Epithelial cell of esophagus (primary cell): ENCODE measurements at places on chromosomes 12 and 14.

GRCh38 chr12:2998789-2999264 lies 39.6 kb downstream of the TEAD4 start:
- DNase-seq = peak; percentile 54

DNA sequence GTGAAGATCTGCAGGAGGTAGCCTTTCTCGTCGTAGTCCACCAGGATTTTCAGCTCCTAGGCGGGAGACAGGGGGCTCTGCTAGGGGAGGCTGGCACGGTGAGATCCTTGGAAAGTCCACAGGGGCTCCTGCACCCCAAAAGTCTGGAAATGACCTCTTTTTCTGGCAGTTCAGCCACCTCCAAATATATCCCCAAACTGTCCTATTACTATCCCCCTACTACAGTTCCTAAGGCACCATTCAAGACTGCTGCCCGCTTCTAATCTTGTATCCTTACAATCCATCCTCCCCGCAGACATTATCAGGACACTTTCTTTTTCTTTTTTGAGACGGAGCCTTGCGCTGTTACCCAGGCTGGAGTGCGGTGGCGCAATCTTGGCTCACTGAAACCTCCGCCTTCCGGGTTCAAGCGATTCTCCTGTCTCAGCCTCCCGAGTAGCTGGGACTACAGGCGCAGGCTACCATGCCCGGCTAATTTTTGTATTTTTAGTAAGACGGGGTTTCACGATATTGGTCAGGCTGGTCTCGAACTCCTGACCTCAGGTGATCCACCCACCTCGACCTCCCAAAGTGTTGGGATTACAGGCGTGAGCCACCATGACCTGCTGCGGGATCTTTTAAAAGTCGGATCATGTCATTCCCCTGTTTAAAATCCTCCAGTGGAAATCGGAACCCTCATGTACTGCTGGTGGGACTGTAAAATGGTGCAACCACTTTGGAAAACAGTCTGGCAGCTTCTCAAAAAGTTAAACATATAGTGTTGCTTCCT lies 18.5 kb downstream of the HPD start:
- no peak for DNase-seq

- DNase-seq = no peak
Observed at GRCh38 chr12:21604245-21605101, at the start of gene GYS2. Gene GYS2, minus strand, starts transcription at chr12:21604847. Its CDS starts 255 bp downstream, at chr12:21604592.

DNA sequence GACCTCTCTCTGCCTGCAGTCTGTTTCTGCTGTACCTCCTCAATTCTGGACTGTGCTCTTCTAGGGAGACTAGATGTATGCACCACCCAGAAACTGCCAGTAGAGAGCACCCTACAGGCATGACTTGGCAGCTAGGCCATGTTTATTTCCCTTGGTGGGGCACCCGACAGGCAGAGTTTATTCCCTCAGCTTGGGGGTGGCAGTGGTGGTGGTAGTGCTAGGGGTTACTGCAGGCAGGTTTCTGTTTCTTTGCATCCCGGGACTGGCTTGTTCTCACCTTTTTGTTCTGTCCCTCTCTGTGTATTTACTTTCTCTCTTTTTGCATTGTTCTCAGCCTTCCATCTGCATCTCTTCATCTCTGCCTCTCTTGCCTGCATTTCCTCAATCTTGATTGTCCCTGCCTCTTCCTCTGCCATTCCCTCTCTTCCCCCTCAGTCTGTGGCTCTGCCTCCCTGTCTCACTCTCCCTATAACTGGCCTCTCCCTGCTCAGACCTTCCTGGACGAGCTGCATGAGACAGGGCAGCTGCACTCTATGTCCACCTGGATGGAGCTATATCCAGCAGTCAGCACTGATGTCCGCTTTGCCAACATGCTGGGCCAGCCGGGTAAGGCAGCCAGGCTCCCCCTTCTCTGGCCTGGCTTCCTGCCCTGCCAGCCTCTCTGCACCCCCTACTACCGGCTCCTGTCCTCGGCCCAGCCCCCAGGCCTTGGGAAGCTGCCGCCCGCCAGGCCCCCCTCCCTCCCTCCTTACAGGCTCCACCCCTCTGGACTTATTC lies 13.8 kb downstream of the PRPF40B start:
- DNase-seq = peak; percentile 68

DNA sequence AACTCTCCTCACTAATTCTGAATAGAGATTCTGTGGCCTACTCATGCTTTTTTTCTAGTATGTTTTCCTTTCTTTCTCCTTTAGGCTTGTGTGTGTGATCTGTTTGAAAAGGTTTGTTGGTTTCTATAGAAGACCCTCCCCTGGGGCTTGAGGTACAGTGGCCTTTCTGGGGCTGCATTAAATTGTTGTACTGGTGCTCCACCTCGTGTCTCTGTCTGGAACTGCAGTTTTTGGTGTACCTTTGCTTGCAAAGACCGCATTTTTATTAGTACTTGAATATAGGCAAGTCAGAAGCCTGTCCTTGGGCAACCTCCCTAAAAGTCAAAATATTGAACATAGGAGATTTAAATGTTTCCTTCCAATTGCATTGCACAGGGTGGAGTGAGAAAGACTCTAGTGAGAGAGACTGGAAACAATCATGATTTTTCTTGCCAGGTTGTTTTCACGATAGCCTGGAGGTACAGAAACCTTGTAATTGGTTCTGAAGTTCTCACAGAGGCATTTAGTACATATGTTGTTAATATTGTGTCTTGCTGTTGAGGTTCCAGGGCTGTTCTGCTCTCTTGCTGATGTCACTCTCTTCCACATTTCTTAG lies 39.0 kb downstream of the SLCO1B1 start:
- peak; percentile 60 for DNase-seq

GRCh38 chr14:103527408-103528145 lies 1.4 kb upstream of the TRMT61A start:
- peak; percentile 70 for DNase-seq

GRCh38 chr14:51776102-51776894 lies 84.1 kb upstream of the GNG2 start:
- DNase-seq = peak; percentile 65

DNA sequence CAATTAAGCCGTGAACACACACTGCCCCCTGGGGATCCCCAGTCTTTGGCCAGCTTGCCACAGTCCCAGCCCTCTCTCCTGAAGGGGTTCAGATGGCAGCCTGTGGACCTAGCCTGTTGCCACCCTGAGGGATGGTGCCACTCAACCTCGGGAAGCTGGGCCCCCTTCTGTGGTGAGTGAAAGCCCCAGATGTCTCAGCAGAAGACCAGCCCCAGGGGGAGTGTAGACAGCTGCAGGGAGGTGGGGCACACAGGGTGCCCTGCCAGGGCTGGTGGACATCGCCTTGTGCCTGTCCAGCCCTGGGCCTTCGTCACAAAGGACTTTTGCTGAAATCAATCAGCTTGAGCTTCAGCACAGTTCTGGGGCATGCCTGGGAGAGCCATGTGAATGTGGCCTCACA lies 32.4 kb downstream of the C14orf132 start:
- DNase-seq = no peak

GRCh38 chr12:16600525-16600924 lies 5.4 kb downstream of the LMO3 start:
- DNase-seq = no peak

DNA sequence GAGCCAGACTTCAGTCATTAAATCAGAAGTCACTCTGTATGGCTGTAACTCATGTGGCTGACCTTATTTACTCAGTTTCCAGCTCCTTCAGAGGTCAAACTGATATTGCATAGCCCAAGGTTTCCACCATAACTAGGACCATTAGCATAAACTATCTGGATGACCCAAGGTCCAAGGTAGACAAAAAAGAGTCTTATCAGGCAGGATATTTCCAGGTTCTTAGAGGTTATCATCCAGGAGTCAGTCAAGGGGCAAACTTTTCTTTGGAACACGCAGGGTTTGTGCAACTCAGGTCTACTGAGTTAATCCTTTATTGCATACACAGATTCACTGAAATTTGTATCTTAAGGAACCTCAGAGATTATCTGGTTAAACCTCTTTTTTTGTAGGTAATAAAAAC lies 66.5 kb downstream of the AVPR1A start:
- DNase-seq = no peak

DNA sequence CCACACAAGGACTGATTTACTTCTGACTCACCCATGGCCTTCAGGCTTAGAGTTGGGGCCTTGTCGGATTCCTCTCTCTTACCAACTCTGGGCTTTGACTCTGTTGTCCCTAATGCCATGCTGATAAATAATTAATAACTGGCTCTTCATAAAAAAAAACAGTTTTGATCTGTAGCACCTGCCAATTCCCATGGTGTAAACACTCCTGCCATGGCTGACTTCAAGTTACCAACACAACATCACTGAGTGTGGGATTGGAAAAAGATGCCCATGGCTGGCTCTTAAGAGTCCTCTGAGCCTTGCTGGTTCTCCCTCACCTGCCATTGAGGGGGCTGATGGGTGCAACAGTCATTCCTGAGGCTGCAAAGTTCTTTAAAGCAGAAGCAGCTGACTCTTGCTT lies 104.8 kb downstream of the KIF26A start:
- DNase-seq = no peak

- DNase-seq = no peak
Observed at GRCh38 chr14:73714656-73715081, 485 bp upstream of the PNMA1 start.

DNA sequence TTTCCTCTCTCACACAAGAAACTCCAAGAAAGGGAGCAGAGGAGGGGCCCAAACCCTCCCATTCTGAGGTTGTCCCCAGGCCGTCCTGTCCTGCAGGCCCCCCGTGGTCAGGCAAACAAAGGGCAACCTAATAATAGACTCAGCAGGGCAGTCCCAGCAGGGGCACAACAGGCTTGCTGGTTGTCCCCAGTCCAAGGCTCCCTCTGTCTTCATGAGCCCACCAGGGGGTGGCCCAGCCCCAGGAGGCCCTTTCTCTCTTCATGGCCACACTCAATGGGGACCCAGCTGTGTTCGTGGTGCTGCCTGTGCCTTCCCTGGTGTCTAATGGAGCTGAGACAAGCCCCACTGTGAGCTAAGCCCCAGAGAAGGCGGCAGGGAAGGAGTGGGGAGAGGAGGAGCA lies 359.9 kb downstream of the ADGRD1 start:
- DNase-seq = no peak

- DNase-seq = peak; percentile 93
Observed at GRCh38 chr12:56635806-56636674, 5.9 kb upstream of the BAZ2A start.

DNA sequence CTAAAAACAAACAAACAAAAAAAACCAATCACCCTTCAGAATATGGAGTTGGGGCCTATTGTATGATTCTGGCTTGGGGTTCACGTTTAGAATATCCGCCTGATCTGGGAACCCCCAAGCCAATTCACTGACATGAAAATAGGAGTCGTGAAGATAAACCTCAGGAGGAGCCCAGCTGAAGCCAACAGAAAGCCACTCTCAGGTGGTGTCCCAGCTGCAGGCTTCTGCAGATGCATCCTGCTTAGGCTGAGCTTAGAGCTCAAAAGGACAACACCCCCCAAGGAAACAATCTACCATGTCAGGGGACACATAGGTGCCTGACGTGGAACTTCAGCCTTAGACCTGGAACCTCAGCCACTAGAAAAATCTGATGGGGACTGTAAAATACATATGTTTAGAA lies 51.9 kb downstream of the SYNE3 start:
- no peak for DNase-seq

- DNase-seq = no peak
Observed at GRCh38 chr12:94786906-94787305, 136.5 kb upstream of the TMCC3 start.
